ENCODE measurements at places on chromosomes 1 and 21.

GRCh38 chr1:100921110-100921706, 25.3 kb downstream of the SLC30A7 start:
- ATAC-seq, result no peak

DNA sequence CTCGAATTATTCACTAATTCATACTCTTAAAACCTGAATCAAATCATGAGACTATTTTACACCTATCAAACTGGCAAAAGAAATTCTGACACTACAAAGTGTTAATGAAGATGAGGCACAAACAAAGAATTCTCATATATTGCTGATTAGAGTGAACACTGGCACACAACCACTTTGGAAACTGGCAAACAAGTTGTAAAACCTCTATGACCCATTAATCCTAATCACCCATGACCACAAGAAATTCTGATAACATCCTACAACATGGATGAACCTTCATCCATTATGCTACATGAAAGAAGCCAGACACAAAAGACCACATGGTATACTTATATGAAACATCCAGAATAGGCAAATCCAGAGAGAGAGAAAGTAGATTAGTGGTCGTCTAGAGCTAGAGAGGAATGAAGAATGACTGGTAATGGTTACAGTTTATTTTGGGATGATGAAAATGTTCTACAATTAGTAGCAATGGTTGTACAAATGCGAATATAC, 8.5 kb downstream of the GPBP1L1 start:
- ATAC-seq, result no peak

GRCh38 chr1:48875552-48876329, 99.0 kb upstream of the BEND5 start:
- ATAC-seq, result no peak

DNA sequence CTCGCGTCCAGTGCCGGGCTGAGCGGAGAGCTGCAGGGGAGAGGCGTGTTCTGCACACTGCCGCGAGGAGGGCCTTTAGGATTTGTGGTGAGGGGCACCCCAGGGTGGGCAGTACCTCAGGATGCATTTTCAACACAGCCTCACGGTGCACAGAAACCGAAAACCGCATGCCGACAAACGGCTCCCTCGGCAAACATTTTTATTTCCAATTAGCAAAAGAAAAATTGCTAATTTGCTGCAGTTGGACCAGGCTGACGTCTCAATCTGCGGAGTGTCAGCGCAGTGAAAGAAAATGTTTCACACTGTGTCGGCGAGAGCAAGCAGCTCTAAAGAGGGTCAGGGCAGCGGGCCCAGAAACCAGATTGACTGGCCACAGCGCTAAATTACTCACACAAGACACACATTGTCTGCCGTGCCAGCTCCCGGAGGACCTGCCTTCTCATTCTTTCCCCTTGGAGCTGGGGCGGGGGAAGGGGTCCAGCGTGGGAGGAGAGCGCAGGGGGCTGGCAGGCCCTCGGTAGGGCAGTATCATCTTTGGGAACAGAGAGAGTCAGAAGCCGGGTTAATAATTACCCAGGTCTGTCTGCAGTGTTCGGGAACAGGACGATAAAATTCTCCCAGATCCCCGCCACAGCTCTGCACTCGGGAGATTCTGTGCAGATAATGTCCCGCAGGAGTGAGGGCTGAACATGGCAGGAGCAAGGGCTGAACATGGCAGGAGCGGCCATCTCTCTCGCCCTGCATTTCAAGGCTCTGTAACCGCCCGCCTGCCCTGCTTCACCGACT, 150.2 kb downstream of the PRDM16 start:
- ATAC-seq, result peak; percentile 39

- no peak for ATAC-seq
Observed at GRCh38 chr1:202976633-202977032, 9.6 kb upstream of the CYB5R1 start.

DNA sequence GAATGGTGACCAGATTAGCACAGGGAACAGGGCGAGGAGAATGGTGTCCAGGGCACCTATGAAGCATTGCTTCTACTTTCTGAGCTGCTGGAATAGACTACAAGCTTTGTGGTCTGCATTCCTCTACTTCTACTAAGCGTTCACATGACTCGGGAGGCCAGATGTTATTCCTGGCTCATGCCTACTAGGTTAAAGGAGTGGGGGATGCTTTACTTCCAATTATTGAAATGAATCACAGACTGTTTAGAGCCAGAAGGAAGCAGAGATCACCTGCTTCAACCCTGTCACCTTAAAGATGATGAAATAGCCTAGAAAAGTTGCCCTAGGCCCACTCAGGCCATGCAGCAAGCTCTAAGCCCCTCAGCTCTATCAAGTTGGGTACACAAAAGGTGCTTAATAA, 633.5 kb downstream of the KIF26B start:
- ATAC-seq, result no peak

- no peak for ATAC-seq
Observed at GRCh38 chr1:23244256-23244761, 27.0 kb upstream of the HTR1D start.
